ENCODE measurements at places on chromosomes 16 and 17.

DNA sequence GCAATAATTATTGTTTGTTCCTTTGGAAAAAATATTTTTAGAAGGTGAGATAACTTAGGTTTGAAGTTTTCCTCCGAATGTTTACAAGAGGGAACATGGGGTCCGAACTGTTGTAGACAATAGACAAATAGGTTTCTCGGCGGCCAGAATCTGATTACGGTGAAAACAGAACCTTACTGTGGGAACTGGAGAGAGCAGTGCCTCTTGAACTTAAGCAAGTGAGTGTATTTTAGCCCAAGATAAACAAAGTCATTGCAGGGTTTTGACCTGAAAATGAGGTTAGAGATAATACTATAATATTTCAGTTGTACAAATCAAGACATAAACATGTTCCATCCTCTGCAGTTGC is 134.7 kb downstream of the ABCA8 start:
- DNase-seq = no peak

- no peak for DNase-seq
Observed at GRCh38 chr17:31072186-31072585, 22.6 kb upstream of the NF1 start.

- no peak for DNase-seq
Observed at GRCh38 chr16:3131755-3132377, 3.0 kb upstream of the ZNF213 start.

DNA sequence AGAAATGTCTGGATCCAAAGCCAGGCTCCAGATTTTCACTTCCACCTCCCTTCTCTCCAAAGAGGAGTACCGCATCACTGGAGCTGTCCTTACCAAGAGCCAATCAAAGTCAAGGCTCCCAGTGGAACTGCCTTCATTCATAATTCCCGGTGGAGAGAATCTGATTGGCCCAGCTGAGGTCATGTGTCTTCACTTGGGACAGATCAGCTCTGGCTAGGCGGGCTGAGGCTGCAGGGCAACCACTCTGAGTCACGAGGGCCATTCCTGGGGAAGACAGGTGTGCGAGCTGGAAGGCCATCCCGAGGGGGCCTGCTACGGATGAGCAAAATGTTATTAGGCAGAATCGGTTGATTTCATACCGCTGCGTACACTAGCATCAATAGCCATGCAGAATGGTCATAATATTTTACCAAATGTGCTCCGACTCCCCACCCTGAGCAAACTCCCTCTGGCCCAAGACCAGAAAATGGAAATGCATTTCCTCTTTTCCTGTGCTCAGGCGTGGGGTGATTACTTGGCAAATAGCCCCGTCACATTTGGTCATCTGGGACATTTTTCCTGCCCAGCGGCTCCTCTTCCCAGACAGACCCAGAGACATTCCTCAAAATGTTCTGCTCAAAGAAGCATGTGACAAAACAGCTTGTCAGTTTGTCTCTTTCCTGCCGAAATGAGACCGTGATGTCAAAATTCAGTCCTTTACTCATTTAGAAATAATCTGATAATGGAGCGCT is 111.1 kb downstream of the AIPL1 start:
- DNase-seq = no peak

DNA sequence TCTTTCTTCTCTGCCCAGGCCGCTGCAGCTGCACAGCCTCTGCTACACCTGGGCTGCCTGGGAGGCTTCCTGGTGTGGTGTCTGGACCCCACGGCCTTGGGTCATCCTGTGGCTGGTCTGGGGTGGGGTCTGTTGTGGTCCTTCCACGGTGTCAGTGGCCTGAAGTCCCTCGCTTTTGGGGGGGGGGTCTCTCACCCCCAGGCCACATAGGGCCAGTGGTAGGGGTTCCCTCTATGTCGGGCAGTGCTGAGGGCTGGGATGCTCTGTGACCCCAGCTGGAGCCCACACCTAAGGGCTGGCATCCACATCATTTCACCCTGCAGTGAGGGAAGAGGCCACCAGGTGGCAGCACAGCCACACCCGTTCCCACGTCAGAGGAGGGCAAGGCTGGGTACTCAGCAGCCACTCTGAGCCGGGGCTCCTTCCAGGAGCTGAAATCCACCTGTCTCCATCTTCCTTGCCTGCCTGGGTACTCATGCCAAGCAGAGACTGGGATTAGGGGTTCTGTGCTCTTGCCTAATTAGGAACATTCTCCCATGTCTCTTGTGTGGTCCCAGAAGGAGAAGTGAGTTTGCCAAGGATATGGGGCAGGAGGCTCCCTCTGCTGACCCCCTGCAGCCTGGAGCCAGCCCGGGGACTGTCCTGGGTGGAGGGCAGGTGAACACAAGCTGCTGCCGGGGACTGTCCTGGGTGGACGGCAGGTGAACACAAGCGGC is 13.0 kb downstream of the ENGASE start:
- DNase-seq = peak; percentile 44

DNA sequence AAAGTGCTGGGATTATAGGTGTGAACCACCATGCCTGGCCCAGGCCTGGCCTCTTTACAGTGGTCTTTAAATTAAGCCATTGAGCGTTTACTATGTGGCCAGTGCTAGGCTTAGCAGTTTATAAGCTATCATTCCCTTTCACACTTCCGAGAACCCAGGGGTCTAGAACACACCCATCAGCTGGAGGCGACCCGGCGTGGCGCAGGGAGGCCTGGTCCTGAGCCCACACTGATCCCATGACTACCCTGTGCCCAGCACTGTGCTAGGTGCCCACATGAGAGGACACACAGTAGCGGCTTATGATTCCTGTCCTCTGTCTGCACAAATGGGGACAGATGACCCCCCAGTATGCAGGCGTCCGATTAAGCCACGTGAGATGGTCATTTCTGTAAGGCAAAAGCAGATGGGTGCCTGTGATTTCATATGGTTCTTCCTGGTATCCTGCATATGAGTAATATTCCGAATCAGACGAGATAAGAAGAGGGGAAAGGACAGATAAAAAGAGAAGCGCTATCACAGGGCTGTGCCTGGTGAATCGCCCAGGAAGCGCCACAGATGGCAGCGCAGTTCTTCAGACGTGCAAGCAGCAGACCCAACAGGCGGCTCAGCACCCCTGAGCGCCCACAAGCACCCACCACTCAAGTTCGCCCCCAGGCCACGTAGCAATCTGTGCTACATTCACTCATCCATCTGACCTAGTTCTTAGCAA is 5.3 kb downstream of the OSGIN1 start:
- no peak for DNase-seq

DNA sequence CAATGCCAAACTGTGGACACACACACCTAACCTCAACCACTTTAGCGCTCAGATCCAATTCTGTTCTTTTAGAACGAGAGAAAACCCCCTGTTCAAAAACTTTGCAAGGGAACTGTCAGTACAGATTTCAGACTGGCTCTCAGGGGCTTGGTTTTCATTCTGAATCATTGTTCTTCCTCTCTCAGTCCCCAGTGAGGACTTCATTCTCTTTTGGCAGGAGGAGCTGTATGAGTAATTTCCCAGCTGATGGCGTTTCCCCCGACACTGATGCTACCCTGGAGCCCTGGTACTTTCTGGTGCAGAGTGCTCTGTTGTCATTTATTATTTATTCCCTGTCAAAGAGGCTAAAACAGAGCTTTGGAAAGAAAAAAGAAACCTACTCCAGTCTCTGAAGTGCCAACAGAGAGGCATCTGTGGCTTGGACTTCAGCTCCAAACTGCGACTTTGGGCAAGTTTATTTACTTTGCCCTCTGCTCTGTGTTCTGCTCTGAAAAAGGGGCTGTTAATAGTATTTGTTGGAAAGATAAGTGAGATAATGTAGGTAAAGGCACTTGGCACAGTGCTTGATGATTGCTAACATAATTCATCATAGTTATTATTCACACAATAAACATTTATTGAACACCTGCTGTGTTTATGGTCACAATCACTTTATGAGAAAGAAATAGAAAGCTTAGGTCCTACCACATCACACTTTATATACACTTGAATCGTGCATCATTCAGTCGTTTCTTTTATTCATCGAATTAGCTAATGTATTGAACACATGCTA is 28.3 kb downstream of the ETV4 start:
- DNase-seq = no peak

GRCh38 chr16:48235556-48236136 is 8.5 kb upstream of the LONP2 start:
- no peak for DNase-seq

- DNase-seq = no peak
Observed at GRCh38 chr17:78137392-78138203, 7.0 kb downstream of the TMC8 start.

GRCh38 chr16:84742641-84743092 is 42.9 kb downstream of the USP10 start:
- no peak for DNase-seq

GRCh38 chr17:77696721-77697460 is 261.6 kb upstream of the TNRC6C start:
- DNase-seq = no peak

GRCh38 chr17:66830451-66830850 is 4.5 kb upstream of the CACNG5 start:
- DNase-seq = no peak

GRCh38 chr17:45646288-45646988 is 137.7 kb upstream of the CRHR1 start:
- DNase-seq = no peak

DNA sequence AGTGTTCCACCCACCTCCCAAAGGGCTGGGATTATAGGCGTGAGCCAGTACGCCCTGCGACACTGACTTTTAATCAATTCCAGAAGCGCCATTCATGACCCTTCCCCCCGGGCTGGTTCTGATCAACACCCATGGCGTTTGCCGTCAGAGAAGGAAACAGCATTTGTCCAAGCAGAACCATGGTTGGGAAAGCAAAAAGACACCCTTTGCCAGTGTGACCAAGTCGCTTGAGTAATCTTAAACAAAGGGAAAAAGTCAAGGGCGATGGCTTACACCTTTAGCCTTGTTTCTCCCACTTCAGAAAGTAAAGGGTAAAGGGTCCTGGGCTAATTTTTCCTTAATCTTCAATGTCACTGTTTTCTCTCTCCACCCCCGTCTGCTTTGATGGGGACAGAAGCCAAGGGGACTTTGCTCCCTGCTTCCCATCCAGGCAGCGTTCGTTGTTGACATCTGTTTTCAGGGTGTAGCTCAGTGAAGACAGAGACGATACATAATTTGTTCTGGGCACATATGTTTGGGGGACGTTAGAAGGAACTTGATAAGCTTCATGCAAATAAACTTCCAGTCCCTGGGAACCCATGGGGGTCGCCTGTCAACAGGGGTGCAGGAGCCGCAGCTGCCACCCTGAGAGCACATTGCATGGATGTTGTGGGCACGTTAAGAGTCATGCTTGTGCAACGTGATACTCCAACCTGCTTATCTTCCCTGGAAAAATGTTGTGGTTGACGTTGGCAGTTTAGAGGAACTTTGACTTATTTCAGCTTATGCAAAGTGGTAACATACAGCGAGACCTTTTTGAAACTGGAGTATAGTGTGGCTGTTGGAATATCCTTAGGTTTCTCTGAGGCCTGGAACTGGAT is 50.6 kb upstream of the TANGO6 start:
- no peak for DNase-seq

DNA sequence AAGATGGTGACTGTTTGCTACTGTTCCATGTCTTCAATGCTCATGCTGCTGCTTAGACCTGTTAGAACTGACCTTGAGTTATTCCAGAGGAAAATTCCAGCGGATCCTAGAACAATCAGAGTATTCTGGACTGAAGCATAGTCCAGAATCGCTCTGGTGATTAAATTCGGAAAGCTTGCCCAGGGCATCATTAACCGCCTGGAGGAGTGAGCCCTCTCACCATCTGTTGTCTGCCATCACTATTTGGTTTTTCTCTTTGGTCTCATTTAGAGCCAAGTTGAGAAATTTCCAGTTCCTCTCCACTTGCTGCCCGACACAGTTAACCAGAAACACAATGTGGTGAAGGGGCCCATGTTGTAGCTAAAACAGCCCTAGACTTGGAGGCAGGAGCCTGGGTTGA is 104.1 kb downstream of the BMERB1 start:
- no peak for DNase-seq

- DNase-seq = no peak
Observed at GRCh38 chr17:44183024-44183423, 3.7 kb upstream of the TMUB2 start.

DNA sequence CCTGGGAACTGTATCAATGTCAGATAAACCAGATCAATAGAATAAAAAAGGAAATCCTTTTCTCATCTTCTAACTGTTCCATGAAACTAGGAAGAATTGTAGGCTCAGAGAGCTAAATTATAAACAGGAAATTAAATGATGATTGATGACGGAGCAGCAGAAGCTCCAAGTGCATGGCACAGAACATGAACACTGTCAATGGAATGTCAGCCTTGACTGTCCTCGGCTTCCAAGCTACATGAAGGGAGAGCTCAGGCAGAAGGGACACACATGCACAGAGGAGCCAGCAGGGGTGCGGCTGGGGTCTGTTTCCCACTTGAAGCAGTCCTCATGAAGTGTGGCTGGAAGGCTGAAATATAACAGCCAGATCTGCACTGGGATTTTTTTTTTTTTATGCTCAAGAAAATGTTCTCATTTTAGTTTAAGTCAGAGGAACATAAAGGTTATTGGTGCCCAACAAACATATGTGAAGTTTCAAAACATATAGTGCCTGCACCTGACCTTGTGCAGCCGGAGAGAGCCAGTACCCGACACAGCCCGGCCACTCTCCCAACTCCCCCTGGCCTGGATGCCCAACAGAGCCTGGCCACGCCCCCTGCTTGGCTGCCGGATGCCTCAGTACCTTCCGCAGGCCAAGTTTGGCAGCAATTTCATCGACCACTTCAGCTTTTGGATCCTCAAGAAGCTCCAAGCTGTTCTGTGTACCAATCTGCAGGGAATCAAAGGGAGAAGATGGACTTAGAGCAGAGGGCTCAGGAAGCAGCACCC is 37.0 kb downstream of the NPLOC4 start:
- no peak for DNase-seq

GRCh38 chr16:89915303-89916232 is 3.1 kb upstream of the MC1R start:
- DNase-seq = no peak

DNA sequence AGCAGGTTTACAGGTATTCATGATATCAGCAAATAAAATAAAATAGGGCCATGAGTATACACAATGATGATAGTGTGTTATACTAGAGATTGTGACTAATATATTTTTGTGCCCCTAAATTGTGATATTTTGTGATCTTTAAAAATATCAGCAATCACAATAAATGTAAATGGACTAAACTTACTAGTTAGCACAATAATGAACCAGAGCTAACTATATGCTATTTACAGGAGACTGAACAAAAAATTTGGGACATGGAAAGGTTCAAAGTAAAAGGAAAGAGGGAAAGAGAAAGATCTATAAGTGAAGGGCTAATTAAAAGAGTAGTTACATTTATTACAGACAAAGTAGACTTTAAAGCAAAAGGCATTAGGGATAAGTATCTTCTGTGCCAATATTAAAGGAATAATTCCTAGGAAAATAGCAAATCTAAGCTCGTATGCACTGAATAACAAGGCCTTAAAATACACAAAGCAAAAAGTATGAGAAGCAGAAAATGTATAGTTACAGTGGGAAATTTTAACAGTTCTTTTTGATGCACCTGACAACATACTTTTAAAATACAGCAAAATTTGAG is 5.0 kb upstream of the MSI2 start:
- no peak for DNase-seq

- DNase-seq = no peak
Observed at GRCh38 chr16:88527937-88528743, 42.1 kb upstream of the ZC3H18 start.

All from left renal pelvis (tissue), 4 donors.